Islet precursor cell (in vitro differentiated cells): ENCODE measurements at places on chromosomes 6 and 20.

GRCh38 chr6:36120018-36120417, 10.3 kb upstream of the MAPK13 start:
- no peak for DNase-seq

DNA sequence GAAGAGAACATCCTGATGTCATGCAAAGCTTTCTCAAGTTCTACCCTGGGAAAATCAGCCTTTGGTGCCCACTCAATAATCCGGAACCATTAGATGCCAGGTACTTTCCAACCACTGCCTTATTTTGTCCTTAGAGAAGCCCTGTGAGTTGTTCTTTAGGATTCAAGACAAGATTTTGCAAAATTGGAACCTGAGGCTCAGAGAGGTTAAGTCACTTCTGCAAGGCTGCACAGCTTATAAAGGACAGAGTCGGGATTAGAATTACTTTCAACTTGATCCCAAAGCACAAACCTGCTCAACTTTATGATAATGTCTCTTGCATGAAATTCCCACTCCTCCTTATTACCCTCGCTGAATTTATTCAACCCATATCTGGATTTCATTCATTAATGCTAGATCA, 287.2 kb downstream of the PTPRT start:
- no peak for DNase-seq

DNA sequence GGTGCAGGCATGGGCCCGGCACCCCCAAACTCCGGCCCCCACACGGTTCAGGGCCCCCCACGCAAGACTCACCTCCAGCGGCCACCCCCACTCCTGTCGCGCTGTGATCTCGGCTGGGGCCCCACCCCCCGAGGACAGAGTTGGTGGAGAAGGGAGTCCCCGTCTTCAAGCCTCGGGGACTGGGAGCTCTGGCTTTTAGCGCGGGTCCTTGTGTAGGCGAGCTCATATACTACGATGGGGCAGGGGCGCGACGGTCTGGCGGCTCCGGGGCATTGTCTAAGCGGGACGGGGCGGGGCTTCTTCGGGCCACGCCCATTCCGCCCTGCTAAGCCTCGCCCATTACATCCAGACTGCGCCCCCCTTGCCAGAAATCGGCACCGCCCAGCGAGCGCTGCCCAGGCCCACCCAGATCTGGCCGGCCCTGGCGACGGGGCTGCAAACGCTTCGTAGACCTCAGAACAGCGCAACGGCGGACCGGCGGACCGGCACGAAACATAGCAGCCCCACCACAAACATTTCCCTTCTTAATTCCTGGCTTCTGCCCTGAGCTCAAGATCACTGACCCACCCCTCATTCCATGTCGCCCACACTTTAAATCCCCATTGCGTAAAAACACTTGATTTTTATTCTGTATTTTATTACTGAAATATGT, 1.0 kb upstream of the DDAH2 start:
- DNase-seq: peak; percentile 97

- DNase-seq: no peak
These were observed 10.9 kb downstream of the HIVEP2 start for GRCh38 chr6:142934106-142934505.

DNA sequence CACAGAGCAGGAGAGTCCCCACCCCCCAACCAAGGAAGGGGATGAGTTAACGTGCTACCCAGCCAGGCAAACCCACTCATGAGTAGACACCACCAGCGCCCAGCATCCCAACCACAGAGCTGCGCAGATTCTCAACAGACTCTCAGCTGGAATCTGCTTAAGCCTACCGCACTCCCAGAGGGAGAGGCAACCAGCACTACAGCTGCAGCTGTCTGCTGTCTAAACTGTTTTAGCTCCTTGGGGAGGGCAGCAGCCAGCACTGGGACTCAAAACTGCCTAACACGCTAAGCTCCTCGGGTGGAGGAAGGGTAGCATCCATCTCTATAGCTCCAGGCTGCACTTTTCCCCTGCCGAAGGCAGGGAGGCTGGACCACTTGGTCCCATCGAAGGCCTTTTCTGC, 539.8 kb downstream of the EPHA7 start:
- DNase-seq: no peak

DNA sequence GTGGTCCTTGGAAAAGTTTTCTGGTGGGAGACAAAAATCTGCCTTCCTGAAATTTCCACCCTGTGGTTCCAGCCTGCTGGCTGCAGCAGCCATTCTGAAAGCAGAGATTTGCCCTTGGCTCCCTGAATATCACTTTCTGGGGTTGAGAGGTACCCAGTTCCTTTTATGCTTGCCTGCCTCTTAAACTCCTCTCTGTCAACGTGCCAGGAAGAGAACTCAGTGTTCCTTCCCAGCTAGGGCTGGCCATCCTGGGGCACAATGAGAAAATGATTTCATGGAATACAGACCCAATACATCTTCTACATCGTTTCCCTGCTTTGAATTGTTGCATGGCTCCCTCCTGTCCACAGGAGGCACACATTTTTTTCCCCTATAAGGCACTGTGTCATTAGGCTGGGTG, 1.6 kb upstream of the DSN1 start:
- DNase-seq: no peak

GRCh38 chr6:24426729-24427446, 24.2 kb downstream of the MRS2 start:
- no peak for DNase-seq

DNA sequence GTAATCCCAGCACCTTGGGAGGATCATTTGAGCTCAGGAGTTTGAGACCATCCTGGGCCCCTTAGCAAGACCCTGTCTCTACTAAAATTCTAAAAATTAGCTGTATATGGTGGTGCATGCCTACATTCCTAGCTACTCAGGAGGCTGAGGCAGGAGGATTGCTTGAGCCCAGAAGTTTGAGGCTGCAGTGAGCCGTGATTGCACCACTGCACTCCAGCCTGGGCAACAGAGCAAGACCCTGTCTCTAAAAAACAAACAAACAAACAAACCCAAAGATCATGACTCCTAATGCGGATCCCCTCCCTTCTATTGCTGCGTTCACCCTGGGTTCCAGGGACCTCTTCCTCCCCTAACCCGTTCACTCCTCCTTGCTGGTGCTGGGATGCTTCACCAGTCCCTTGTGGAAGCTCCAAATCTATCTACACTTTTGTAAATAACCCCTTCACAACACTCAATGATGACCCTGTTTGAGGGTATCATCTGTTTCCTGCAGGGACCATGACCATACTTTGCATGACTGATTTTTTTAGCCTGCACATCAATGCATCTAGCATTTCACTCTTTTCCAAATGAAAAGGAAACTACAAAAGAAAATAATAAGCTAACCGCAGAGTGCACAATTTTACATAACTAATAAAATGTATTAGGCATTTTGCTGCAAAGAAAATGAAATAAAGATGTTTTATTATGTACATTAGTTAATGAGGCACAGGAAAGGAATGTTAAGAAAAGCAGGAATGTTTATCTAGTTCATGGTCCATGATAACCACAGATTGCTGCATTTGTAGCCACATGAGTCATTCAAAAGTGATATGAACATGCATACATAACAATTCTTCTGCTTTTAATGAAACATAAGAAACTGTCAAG, 30.5 kb upstream of the IPCEF1 start:
- DNase-seq: no peak

GRCh38 chr6:113539623-113540022, 317.5 kb upstream of the MARCKS start:
- DNase-seq: no peak

DNA sequence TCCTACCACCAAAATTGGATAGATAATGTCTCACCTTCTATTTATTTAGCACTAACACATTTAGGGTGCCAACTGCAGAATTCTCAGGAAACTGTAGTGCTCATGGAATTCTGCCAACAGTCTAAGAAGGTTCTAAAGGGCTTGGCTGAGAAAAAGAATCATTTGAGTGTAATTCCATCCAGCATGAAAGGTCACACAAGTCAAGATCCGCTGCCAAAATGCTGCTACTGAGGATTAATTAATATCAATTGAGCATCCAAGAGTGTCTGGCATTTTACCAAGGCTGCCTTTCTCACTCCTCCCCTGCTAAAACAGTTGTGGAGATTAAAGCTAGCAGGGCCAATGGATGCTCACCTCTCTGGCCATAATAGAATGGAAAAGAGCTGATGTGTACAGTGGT, 112.7 kb downstream of the FHL5 start:
- no peak for DNase-seq

- DNase-seq: no peak
These were observed 2.0 kb downstream of the ARMH2 start for GRCh38 chr6:24796616-24797290.

DNA sequence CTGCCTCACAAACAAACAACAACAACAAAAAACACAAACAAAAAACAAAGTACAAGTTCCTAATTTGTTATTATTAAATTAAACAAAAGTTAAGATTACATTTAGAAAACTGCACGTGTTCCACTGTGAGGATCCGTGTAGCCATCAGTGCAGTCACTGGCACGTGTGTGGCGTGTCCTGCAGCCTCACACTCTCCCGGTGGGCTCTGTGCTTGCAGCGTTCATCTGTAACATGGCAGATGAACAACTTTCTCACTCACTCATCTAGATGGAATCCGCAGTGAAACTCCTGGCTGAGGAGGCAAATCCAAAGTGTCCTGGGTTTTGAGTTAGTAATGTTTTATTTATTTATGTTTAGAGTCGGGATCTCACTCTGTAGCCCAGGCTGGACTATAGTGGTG, 12.9 kb upstream of the ADRM1 start:
- DNase-seq: no peak

- DNase-seq: no peak
These were observed 97.9 kb downstream of the FYN start for GRCh38 chr6:111775145-111775922.

- DNase-seq: no peak
These were observed 192.6 kb upstream of the RAB32 start for GRCh38 chr6:146351018-146351417.

DNA sequence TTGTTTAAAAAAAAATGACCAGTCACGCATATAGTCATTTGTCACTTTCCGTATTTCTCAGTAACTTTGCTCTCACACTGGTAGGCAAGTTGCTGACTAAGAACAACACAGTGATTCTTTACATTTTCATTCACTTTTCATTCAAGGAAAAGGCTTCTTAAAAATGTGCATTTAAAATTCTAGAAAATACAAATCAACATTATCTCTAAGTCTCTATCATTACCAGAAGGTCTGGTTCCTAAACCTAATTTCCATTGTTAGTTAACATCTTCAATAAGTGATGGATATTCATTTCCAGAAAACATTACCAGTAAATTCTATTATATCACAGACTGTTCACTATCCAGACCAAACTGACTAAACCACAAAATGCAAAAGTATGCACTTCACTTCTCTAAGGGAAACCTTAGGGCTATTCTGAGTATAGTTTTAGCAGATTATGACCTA, 115.3 kb downstream of the AHI1 start:
- no peak for DNase-seq

DNA sequence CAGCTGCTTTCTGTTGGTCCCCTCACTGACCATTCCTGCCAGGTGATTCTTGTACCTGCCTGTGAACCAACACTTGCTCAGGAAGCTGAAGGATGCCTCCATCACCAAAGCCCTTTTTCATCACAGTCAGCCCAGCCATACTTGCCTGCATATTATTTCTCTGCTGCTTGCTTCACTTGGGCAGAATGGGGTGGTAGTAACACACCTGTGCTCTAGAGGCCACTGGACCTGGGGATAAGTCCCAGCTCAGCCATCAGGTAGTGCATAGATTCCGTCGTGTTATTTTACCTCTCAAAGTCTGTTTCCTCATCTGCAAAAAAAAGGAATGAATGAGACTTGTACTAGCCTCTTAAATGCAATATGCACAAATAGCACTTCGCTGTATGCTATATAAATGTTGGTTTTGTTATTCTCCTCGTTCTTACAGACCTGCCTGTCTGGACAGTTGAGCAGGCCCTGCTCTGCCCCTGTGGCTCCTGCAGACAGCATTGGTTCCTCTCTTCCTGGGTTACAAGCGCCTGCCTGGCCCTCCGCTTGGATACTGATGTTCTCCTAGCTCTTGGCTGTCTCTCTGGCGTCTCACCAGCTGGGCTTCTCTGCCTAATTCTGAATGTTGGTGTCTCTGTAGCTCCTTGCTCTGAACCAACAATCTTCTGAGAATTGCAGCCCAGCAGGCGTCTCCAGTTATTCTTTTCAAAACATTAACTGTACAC, 151.8 kb downstream of the UNC5CL start:
- peak; percentile 48 for DNase-seq

- peak; percentile 92 for DNase-seq
These were observed 35.8 kb downstream of the SLC2A4RG start for GRCh38 chr20:63775096-63775978.

GRCh38 chr6:77740380-77740779, 87.5 kb downstream of the MEI4 start:
- DNase-seq: no peak

GRCh38 chr6:34259529-34260069, 10.8 kb upstream of the SMIM29 start:
- no peak for DNase-seq

- no peak for DNase-seq
These were observed 8.6 kb upstream of the IP6K3 start for GRCh38 chr6:33755070-33755869.
